ENCODE measurements at places on chromosomes 4 and X. TPM values are rescaled to one million over a fixed set of nuclear protein-coding genes. Genes with fewer than 3 reads are reported as not detected.

GRCh38 chrX:3521396-3521795 is 174.9 kb upstream of the MXRA5 start:
- no peak for DNase-seq

Gene IL1RAPL1
- 1.3 TPM for total RNA-seq

DNA sequence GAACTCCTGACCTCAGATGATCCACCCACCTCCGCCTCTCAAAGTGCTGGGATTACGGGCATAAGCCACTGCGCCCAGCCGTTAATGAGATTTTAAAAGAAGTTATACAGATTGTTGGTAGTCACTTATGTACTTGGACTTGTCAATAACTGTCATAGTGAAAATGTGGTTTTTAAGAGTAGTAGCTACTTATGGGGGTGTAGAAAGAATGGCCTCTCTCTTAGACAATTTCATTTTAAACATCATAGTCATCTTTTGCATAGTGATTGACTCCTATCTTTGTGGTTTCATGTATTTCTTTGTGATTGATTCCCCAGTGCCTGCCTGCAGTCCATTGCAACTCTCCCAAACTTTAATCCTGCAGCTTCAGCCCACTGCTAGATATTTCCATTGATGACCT is 17.4 kb downstream of the FAM199X start:
- no peak for DNase-seq

DNA sequence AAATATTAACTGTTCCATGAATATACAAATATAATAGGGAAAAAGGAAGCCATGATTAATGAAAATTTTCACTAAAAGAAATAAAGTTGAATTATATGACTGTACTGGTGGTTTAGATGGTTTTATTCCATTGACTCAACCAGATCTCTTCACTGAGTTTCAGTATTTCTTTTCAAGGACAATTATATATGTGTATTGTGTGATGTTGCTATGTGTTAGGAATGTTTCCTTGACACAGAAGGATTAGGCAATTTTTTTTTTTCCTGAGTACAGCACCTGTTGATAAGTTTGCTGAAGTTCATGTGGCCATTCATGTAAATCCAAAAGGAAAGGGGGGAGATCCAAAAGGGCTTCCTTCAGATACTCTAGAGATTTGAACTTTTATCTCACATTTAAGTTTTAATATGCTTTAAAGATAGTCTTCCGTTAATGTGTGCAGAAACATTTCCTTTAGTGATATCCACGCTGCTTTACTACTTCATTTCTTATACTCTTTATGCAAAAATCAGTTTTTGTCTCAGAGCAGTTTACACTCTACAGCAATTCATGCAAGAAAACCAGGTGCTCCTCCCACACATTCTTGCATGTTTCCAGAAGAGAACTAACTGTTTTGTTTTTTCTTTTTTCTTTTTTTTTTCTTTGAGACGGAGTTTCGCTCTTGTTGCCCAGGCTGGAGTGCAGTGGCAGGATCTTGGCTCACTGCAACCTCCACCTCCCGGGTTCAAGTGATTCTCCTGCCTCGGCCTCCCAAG is 249.1 kb downstream of the RPA4 start:
- DNase-seq = no peak

DNA sequence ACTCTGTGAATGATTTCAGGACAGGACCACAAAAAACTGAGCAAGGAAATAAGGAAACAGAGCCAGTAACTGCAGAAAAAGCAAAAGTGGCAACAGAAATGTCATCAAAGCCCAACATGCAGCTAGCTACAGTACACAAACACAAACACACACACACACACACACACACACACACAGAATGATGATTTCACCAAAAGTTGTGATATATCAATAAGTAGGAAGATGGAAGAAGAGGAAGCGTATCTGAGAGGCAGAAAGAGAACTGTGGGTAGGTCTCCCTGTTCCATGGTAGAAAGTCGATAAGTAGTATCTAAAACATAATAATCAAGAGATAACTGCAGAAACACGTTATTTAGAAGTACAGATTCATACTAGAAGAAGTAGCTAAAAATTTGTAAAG is 148.3 kb downstream of the MGST2 start:
- DNase-seq = no peak

Gene MID2
- 12.2 TPM for total RNA-seq

Gene ARHGAP4
- 6.1 TPM for total RNA-seq

- DNase-seq = no peak
Observed at GRCh38 chr4:81486502-81486901, 14.8 kb upstream of the RASGEF1B start.

Gene RS1
- total RNA-seq = not detected

GRCh38 chr4:101400096-101400495 is 52.8 kb upstream of the PPP3CA start:
- DNase-seq = peak; percentile 79

Gene NAAA
- 15.2 TPM for total RNA-seq

- no peak for DNase-seq
Observed at GRCh38 chr4:39337841-39338240, 28.3 kb downstream of the RFC1 start.

Gene GPM6B
- total RNA-seq = not detected

DNA sequence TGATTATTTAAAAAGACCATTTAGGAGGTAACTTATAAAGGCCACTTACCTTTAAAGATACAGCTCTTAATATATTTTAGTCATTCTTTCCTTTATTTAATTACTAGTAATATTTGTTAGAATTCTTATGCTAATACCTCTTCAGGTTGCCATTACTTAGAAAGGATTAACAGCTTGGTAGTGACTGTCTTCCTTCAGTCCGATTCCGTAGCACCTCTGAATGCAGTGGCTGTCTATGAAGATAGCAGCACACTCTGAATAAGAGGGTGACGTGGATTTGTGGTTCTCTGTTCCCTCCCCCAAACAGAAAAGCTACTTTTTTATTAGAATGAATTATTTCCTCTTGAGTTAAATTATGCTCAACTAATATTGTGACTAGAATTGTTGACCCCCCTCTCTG is 92.6 kb upstream of the TENM3 start:
- no peak for DNase-seq

DNA sequence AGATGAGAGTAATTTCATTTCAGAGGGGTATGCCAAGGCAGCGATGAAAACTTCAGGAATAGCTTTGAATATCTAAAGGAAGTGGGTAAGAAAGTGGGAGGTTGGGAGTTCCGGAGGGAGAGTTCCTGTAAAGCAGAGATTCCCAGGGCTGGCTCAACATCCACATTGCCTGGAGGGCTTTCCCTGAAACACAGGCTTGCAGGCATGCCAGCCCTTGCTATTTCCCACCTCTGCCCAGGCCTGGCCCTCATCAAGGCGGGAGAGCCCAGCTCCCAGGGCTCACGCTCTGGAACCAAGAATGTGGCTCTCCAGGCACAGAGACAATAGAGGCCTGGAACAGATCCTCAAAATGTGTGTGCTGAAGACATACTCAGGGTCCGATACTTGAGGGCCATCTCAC is 43.8 kb upstream of the CLDN34 start:
- DNase-seq = peak; percentile 43

- no peak for DNase-seq
Observed at GRCh38 chr4:153518637-153519389, 52.7 kb downstream of the TMEM131L start.

Gene CABS1
- not detected for total RNA-seq

GRCh38 chr4:170030121-170030520 is 3.9 kb upstream of the MFAP3L start:
- DNase-seq = peak; percentile 5

DNA sequence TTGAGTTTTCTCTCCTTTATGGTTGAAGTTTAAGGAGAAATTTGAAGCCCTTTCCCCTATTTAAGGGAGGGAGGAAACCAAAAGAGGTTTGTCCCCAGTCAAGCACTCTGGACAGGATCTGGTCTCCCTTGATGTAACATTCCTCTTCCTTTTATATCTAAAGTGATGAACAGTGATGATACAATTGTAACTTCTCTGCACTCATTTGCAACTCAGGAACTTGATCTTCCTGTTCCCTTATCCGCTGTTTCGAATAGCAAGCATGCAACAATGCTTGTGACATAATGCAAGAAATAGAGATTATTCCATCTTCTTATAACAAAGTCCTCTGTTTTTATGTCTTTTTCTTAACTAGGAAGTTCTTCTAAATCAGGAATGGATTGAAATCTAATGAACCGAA is 18.3 kb downstream of the ALPK1 start:
- no peak for DNase-seq

Gene SMARCA5
- total RNA-seq = 39.5 TPM

Gene PPP2R2C
- total RNA-seq = not detected

GRCh38 chr4:11626066-11626465 is 197.4 kb upstream of the HS3ST1 start:
- DNase-seq = no peak

DNA sequence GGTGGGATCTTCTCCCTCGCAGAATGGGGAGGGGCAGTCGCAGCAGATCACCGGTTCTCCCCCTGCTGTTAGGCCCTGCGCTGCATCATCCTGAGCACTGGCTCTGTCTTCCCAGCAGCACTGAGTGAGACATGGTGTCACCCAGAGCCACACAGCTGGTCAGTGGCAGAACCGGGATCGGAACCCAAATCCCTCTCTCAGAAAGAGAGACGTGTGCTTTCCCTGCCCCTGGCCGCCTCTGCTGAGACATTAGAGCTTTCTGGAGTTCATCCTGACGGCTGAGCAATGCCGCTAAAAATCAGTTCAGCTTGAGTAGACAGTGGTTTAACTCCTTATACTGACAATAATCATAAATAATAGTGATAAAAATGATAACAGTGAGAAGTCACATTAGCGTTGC is 87.9 kb downstream of the EVC start:
- DNase-seq = no peak

DNA sequence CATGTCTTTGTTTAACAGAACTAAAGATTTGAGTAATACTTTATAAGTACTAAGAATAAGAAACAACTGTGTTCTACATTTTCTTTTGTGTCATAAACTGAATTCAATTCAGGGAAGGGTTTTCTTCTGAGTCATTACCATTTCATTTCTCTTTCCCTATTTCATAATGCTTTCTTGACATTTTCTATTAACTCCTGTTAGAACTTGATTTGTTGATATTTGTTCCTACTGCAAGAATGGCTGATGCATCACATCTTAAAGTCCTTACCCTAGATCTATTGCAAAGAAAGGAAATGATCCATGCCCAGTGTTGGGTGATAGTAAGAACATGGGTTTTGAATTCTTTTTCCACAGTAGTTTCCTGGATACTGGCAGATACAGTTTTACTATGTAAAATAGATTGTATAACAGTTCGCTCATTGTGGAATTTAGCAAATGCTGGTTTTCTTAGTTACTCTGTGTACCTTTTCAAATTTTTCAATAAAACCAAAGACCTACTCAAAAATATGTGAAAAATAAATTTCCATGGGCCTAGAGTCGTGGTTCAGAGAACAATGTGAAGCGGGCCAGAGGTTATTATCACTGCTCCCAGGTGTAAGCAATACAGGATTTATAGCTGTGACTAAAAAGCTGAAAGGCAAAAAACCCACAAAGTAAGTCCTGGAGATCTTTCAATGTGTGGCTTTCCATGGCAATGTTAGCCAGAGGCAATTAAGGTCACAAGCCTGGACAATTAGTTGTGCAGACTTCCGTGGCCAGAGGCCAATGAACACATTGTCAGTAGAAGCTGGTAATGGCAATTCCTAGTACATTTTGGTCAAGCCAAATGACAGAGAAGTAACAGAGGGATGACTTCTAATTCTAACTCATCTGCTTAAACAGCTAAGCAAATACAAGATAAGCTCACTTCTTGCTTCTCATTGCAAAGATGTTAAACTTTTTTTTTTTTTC is 127.3 kb upstream of the FAT4 start:
- DNase-seq = peak; percentile 93

DNA sequence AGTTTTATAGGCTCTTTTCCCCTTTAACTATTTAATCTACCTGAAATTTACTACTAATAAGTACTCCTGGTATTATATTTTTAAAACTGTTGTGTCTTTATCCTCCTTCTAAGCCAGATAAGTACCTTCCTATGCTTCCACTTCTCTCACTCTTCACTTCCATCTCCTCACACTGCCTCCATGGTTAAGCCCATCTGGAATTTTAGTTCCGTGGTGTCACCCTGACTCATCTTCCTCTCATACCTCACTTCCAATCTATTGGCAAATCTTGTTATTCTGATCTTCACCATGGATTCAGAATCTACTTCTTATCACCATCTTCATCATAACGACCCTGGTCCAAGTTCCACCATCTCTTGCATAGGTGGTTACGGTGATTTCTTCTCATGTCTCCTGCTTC is 32.7 kb upstream of the DAPP1 start:
- no peak for DNase-seq

- DNase-seq = no peak
Observed at GRCh38 chrX:261919-262352, 19.2 kb upstream of the PLCXD1 start.

DNA sequence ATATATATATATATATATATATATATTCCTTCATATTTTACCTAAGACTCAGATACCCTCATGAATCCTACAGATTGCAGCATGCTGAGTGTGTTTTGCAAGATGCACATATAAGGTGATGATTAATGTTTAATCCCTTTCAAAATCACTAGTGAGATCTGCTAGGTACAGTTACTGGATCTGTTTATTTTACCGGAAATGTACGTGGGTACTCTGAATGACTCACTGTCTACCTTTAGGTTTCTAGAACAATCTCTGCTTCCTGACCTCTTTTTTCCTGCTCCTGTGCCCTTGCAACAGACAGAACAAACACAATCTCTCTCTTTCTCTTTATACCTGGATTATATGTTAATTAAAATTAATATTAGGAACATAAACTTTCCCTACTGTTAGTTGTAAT is 379.6 kb downstream of the FAM133A start:
- DNase-seq = no peak

- no peak for DNase-seq
Observed at GRCh38 chr4:142574306-142574705, 271.8 kb downstream of the INPP4B start.

DNA sequence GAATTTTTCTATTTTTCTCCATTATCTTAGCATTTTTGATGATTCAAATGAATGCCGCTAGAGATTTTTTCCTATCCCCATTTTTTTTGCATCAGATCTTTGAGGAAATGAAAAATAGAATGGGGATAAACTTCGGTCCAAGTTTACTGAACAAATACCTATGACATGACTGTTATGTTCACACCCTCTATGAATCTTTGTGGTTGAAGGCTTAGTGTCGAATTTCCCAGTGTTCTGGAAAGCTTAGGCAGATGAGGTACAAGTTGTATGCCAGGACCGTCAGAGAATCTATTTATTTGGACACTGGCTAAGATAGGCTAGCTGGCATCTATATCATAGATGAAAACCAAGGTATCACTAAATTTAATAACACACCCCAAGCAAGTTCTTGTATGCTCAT is 123.4 kb downstream of the SPCS3 start:
- DNase-seq = peak; percentile 92

GRCh38 chr4:182855312-182855711 is 61.9 kb downstream of the DCTD start:
- DNase-seq = no peak

- DNase-seq = no peak
Observed at GRCh38 chr4:102665527-102665926, 95.2 kb downstream of the MANBA start.

Gene FBXL5
- 91.0 TPM for total RNA-seq

Data from M059J (cell line).